Activated naive CD8-positive, alpha-beta T cell treated with anti-CD3 and anti-CD28 coated beads, Interleukin-2, amount 10 ng/mL, durations not matched to agents 7 days and 5 days (primary cell): ENCODE measurements at places on chromosomes 16 and 17.

DNA sequence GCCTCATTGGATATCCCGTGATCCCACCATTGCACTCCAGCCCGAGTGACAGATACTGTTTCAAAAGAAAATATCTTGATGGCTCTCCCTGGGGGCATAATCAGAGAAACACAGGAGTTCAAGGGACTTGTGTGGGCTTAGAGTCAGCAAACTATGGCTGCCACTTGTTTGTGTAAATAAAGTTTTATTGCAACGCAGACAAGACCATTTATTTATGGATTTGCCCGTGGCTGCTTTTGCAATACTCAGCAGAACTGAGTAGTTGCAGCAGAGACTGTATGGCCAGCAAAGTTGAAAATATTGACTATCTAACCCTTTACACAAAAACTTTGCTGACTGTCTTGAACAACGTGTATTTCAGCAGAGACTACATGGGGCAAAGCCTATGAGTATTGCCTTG, 75.5 kb upstream of the GPRC5B start:
- DNase-seq = no peak

GRCh38 chr17:29613352-29613837, 9.3 kb downstream of the CORO6 start:
- DNase-seq = peak; percentile 99

GRCh38 chr16:80463326-80463725, 77.5 kb upstream of the DYNLRB2 start:
- DNase-seq = no peak

DNA sequence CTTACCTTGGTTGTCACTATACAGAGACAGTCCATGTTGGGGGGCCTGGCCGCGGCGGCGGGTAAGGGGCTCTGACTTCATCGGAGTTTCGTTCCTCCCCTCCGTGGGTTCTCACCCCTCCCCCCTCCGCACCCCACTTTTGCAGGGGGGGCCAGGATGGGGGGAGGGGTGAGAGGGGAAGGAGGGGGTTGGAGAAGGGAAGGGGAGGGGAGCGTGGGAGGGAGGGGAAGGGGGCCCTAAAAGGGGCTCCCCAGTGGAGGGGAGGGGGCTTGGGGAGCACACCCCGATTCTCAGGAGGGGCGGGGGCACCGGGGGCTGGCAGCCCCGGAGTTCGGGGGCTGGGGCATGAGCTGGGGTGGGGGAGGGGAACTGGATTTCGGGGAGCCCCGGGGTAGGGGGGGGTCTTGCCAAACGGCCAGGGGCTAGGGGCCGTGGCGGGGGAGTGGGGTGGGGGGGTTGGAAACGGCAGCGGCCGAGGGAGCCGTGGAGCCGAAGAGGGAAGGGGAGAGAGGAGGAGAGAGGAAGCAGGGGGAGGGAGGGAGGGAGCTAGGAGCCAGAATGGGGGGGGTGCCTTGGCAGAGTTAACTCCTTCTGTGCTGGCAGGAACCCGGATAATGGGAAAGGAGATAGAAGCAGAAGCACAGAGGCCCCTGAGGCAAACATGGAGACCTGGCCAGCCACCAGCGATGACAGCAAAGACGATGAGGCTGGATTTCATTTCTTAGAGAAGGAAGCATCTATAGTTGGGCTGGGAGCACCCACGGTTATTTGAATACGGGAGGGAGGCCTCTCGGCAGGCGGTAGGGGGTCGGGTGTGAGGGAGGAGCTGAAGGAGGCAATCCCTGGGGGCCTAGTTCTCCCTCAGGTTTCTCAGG, 2.3 kb downstream of the DLG4 start:
- peak; percentile 47 for DNase-seq

- DNase-seq = no peak
Observed at GRCh38 chr17:39775031-39775430, 37.3 kb downstream of the GRB7 start.

DNA sequence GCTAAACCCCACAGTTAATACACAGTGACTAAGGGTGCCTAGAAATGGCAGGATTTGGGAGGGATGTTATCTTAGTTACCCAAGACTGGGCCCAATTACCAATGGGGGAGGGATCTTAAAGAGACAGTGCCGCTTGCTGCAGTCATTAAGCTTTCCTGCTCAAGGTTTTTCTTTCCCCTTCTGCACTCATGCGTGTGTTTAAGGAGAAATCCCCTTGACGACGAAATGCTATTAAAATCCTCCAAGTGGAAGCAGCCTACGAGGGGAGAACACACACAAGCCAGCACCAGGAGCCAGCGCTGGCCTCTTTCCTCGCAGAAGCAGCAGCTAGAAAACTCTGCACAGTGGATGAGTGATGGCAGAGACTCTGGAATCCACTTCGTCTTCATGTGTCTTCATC, 22.0 kb downstream of the SALL1 start:
- no peak for DNase-seq

DNA sequence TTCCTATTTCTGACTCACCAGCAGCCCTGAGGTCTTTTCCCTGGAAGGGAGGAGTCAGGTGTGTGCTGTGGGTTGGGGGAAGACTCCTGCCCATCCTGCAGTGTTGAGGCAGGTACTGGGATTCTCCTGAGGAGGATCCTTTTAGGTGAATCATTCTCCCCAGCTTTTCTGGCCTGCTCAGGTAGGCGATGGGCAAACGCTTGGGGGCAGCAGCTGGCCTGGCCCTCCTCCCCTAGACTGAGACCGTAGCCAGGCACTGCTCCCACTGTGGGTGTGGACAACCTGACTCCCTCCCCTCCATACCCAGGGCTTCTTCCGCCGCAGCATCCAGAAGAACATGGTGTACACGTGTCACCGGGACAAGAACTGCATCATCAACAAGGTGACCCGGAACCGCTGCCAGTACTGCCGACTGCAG, 15.1 kb downstream of the GJD3 start:
- no peak for DNase-seq

GRCh38 chr16:12588510-12588909, 215.2 kb downstream of the CPPED1 start:
- no peak for DNase-seq

- no peak for DNase-seq
Observed at GRCh38 chr16:30485818-30486436, 13.4 kb downstream of the ITGAL start.

DNA sequence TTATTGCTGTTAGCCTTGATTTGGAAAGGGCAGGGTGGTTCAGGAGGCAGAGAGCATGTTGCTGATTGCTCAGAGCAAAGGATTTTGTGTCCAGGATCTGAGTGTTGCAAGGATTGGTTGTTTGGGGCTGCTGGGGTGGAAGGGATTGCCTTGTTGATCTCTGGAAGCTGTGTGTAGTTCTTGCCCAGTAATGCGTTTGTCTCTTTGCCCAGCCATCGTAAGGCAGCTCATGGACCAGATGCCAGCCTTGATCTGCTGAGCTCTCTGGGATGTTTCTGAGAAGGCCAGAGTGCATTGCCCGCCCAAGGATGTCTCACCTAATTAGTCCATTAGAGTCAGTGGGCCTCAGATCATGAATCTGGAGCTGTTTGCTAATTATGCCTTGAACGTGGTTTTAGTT, 33.6 kb downstream of the NKD1 start:
- DNase-seq = no peak

DNA sequence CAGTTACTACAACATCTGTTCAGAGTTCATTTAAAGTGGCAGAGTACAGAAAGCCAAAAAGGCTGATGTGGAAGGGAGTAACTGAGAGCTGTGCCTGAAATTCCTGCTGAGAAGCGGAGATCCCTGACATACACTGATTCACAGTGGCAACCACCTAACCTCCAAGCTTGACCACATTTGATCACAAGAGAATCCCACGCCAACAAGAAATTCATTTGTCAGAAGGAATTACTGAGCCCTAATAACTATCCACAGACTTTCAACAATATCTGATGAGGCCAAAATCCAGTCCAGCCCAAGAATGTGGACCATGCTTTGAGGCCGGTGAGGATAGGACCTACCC, 168.5 kb upstream of the RPH3AL start:
- DNase-seq = no peak

DNA sequence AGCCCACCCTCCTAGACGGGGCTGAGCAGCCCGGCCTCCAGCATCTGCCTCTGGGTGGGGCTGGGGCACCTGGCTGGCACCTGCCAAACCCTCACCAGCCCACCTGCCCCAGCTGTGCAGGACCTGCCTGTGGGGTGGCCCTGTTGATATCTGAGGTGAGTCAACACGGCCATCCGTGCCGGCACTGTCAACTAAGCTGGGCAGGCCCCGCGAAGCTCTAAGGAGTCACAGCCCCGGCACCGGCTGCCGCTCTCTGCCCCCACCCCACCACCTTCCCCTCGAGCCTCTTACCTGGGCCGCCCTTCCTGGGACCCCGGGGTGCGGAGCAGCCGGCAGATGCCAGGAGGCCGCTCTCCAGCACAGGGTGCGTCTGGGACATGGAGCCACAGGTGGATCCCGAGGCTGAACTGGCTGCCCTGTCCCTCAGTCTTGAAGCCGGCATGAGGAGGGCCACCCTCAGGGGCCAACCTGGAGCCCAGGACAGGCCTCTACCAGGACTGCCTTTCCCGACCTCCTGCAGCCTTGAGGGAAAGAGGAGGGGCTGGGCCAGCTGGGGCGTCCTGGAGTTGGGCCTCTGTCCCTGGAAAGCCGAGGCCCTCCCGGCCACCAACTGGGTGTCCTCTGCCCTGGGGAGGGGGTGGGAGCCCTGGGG, 515 bp downstream of the CBFA2T3 start:
- DNase-seq = no peak

GRCh38 chr16:24409045-24409444, 130.3 kb upstream of the RBBP6 start:
- no peak for DNase-seq

DNA sequence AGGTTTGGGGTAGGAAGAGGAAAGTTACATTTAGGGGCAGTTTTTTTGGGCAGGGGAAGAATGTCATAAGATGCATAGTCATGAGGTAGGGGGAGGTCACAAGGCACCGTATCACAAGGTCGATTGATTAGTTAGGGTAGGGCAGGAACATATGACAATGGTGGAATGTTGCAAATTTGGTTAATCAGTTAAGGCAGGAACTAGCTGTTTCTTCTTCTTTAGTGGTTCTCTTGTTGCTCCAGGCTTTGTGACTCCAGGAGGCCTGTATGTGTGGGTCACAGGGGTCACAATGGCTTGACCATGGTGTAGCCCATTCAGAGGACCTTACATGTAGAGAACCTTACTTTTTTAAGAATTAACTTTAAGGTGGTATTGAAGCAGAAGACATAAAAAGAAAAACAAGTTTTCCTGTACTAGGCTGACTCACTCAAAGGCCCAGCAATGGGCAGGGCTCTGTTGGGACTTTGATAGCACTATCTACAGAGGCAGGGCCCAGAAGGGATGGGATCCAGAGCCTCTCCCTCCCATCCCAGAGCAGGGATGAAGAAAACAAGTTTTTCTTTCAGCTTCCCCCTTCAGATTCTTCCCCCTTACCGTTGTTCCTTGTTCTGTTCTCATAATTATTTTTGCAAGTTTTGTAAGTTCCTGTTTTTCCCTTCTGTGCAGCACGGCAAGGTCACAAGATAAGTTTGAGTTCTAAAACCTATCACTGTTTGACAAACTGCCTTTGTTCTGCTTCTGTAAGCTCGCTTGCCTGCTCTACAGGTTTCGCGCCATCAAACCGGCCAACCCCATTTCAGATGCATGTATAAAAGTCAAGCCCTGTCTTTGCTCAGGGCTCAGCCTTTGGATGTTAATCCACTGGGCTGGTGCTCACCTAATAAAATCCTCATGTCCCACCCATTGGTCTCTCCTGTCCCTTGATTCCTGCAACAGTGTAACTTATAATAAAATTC, 45.8 kb upstream of the ATF7IP2 start:
- DNase-seq = no peak

- no peak for DNase-seq
Observed at GRCh38 chr17:62760059-62760944, 47.8 kb downstream of the MARCHF10 start.

DNA sequence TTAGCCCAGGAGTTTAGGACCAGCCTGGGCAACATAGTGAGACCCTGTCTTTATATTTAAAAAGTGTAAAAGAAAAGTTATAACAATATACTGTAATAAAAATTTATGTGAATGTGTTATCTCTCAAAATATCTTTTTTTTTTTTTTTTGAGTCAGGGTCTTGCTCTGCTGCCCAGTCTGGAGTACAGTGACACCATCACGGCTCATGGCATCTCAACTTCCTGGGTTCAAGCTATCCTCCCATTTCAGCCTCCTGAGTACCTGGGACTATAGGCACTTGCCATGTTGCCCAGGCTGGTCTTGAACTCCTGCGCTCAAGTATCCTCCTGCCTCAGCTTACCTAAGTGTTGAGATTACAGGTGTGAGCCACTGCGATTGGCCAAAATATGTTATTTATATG, 45.5 kb upstream of the SLC25A19 start:
- DNase-seq = no peak

GRCh38 chr16:20735490-20735889, 6.1 kb downstream of the THUMPD1 start:
- no peak for DNase-seq

GRCh38 chr17:66691644-66692420, 143.1 kb upstream of the CACNG5 start:
- DNase-seq = no peak

GRCh38 chr16:74723256-74723655, 22.6 kb upstream of the MLKL start:
- DNase-seq = no peak

DNA sequence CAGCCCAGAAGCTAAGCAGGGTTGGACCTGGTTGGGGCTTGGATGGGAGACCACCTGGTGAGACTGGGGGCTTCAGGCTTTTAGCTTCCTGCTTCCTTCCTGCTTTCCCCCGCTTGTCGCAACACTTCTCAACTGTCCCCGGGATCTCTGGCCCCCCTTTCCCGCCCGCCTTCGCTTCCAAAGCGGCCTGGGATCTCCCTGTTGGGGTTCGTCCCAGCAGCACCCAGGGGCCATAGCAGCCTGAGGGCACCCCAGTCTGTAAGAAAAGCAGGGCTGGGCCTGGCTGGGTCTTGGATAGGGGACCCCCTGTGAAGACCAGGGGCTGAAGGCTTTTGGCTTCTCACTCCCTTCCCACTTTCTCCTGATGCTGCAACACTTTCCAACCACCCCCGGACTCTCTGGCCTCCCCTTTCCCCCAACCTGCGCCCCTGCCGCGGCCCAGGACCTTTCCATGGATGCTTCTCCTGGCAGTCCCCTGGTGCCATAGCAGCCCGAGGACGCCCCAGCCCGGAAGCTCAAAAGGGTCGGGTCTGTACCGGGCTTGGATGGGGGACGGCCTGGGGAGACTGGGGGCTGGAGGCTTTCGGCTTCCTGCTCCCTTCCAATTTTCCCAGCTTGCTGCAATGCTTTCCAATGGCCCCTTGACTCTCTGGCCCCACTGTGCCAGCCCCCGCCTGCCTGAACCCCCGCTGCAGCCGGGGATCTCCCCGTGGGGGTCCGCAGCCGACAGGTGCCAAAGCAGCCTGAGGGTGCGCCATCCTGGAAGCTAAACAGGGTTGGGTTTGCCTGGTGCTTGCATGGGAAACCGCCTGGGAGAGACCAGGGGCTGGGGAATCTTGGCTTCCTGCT, 2276.2 kb downstream of the TP53TG3F start:
- DNase-seq = no peak

DNA sequence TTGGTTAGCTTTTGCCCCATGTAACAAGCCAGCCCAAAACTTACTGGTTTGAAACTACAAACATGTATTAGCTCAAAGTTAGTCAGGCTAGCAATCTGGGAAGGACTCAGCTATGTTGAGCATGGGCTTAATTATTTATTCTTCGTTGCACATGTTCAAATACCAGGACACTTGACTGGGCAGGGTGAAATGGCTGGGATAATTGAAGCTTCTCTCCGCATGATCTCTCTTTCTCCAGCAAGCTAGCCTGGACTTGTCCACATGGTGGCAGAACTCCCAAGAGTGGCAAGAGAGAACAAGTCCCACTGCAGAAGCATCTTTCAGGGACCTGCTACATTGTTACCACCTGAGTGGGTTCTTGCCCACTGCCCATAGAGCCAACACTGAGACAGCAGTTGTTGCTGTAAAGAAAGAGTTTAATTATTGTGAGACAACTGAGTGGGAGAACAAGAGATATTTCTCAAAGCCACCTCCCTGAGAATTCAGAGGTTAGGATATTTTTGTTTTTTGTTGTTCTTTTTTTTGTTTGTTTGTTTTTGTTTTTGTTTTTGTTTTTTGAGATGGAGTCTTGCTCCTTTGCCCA, 16.8 kb upstream of the ATF7IP2 start:
- no peak for DNase-seq
